ENCODE measurements at places on chromosomes 11 and 22.

DNA sequence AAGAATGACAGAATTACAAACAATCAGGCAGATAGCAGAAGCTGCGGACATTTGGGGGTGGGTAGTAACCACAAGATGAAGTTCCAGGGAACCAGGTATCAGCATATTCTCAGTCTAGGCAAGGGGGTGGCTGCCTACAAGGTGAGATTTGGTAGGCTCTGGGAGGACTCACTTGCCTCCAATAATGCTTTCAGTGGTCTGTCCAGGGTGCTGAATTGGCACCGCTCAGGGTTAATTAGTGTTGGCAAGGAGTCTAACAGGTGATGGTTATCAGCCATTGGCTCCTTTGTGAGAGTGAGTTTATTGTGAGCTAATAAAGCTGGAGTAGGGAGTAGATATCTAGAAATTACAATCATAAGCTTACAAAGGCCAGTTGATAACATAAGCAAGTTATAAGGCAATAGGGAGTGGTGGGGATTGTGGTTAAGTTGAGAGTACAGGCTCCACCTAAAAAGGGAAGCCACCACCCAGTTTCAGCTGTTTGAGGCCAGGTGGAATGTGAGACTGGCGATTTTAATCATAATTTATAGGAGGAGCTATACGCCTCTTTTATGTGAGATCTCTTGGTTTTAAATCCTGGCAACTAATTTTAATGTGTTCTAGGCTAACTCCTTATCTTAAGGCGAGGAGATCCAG, 320.5 kb downstream of the MIAT start:
- no peak for DNase-seq

DNA sequence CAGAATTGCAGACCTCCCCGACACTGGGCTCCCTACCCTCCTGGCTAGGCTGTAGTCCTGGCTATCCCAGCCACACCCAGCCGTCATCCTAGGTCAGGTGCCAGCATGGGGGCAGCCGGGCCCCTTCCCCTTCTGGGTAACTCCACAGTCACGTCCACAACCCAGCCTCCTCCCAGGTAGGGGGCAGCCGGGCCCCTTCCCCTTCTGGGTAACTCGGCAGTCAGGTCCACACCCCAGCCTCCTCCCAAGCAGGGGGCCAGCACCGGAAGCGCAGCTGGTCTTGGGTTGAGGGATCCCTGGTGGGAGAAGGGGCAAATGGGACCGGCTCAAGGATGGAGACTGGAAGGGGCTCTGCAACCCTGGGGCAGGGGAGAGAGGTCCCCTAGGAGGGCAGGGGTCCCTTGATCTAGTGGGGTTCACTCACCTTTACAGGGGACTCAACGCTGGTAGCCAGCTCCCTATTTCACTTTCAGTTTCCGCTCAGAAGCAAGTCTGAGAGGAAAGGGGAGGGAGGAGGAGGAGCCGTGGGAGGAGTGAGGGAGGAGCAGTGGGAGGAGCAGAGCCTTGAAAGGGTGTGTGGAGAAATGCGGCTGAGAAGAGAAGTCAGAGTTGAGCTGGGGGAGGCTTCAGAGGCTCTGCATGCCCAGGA, at the start of gene TRIM21:
Gene TRIM21, minus strand, starts transcription at position 494 of the 649 bp plus-strand sequence. CDS start 3,293 bp downstream, outside the sequence.
- peak; percentile 88 for DNase-seq

DNA sequence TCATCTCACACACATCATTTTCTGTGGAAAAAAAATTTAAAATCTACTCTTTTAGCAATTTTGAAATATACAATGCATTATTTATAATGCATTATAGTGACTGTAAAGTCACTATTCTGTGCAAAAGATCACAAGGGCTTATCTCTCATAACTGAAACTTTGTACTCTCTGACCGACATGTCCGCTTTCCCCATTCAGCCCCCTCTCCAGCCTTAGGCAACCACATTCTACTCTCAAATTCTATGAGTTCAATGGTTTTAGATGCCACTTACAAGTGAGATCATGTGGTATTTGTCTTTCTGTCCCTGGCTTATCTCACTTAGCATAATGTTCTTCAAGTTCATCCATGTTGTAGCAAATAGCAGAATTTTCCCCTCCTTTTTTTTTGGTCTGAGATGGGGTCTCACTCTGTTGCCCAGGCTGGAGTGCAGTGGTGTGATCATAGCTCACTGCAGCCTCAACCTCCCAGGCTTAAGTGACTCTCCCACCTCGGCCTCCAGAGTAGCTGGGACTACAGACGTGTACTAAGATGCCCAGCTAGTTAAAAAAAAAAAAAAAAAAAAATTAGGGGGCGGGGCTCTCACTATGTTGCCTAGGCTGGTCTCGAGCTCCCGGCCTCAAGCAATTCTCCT, 44.5 kb downstream of the SYN3 start:
- no peak for DNase-seq

DNA sequence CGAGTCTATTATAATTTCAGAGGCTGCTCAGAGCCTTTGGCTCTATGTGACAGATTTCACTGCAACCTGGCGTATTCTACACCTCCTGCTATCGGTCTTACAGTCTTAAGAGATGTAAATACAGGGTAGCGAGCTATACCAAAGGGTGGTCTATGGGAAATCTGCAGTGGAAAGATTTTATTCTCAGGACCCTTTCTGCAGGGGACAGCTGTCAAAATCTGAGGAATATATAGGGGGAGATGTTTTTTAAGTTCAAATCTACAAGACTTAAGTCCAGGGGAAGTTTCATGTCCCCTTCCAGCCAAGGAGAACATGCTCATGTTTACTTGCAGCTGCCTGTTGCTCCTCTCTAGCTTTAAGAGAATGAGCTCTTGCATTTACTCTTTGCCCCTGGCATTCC, 62.7 kb downstream of the MICAL2 start:
- no peak for DNase-seq

DNA sequence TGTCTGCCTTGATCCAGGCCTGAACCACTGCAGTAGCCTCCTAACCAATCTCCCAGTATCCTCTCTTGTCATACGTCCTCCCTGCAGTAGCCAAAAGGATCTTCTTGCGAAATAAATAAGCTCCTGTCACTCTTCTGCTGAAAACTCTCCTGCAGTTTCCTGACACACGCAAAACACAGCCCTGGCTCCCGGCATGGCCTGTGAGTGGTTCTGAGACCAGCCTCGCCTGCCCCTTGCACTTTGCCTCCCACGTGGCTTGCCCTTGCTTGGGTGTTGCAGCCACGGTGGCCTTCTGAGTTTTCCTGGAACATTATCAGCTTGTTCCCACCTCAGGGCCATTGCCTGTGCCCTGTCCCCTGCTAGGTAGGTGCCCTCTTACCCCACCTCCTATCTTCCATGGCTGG, 7.2 kb downstream of the ZC3H7B start:
- no peak for DNase-seq

GRCh38 chr11:102274628-102275027, 42.7 kb upstream of the BIRC3 start:
- DNase-seq, result no peak

DNA sequence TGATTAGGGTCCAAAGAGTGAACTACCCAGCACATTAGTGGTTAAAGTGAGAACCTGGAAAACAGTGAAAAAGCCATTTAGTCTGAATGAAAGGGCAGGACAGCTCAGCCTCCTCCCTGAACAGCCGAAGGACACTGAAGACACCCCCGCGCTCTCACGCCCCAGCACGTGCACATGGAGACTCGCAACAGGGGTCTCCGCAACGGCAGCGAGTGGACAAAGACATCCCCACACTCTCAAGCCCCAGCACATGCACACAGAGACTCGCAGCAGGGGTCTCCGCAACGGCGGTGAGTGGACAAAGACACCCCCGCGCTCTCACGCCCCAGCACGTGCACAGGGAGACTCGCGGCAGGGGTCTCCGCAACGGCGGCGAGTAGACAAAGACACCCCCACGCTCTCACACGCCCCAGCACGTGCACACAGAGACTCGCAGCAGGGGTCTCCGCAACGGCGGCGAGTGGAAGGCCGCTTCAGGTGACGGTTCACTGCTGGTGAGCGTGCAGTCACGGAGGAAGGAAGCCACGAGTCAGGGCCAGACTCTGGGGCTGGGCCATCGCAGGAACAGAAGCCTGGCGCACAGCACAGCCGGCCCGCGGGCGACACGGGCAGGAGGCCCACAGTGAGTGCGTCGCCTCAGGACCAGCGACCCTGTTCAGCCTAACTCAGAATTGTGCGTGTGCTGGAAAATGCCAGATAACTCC, 43.6 kb downstream of the BRD1 start:
- no peak for DNase-seq

GRCh38 chr11:46738887-46739286, 19.9 kb downstream of the F2 start:
- no peak for DNase-seq

DNA sequence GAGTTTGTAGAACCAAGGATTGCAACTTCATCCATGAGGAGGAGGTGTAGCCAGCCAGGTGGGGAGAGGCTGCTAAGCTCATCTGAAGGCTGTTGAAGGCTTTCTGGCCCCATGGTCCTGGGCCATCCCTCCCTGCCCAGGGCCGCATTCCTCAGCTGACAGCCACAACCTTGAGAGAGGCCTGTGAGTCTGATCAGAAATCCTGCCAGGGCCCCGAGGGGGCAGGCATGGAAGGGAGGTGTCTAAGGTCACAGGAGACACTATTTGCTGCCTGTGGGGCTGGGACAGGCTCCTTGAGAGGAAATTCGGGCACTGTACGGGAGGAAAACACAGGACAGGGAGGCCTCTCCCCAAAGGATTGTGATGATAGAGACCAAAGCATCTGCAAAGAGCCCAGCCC, 88.1 kb upstream of the IGLL5 start:
- no peak for DNase-seq
